ENCODE measurements at places on chromosomes 12 and 14. TPM values are rescaled to one million over a fixed set of nuclear protein-coding genes. Genes with fewer than 3 reads are reported as not detected.

GRCh38 chr12:24507827-24508226 is 441.1 kb downstream of the BCAT1 start:
- DNase-seq = no peak

DNA sequence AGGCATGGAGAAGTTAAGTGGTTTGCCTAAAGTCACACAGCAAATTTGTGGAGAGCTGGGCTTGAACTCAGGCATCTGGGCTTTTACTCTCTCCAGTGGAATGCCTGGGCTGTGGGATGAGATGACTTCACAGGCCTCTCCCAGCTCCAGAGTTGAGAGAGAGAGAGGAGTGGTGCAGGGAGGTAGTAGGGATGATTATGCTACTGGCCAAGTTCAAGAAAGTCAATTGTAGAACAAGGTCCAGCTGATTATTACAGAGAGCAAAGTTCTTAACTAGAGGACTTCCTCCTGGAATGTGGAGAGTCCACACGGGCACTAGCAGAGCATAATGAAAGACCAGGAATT is 769 bp upstream of the EMP1 start:
- no peak for DNase-seq

GRCh38 chr12:93274937-93275336 is 102.8 kb upstream of the NUDT4 start:
- no peak for DNase-seq

- no peak for DNase-seq
Measured at GRCh38 chr12:101863981-101864380, 13.4 kb upstream of the DRAM1 start.

GLI1 gene
- polyA plus RNA-seq = 0.27 TPM

KRT79 gene
- not detected for polyA plus RNA-seq

Data from GM12878 (cell line).